HL-60 (cell line): ENCODE measurements at places on chromosomes 4 and X.

GRCh38 chr4:33060674-33061542 lies 2340.7 kb downstream of the PCDH7 start:
- peak; percentile 26 for DNase-seq

- no peak for DNase-seq
These were observed at the start of gene TSPAN6 for GRCh38 chrX:100636321-100636991. TSS of gene TSPAN6 (minus strand) at chrX:100636806. CDS start at chrX:100636694, 112 bp downstream.

DNA sequence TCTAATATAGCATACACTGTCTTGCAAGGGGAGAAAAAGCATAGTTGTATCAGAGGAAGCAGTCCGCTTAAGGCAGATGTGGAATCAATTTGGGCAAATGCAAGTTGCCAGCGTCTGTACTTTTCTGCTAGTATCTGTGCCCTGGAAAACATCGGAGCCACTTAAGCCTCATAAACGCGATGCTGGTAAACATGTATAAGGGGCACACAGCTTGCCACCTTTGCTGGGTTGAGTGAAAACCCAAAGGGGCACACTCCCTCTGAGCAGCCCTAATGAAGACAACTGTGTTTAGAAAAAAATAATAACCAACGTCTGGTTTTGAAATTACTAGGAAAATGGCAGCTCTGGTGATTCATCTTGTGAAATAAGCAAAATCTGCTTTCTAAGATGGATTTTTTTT lies 24.3 kb downstream of the SMIM20 start:
- DNase-seq, result no peak

GRCh38 chr4:186920483-186920882 lies 196.8 kb upstream of the FAT1 start:
- no peak for DNase-seq

DNA sequence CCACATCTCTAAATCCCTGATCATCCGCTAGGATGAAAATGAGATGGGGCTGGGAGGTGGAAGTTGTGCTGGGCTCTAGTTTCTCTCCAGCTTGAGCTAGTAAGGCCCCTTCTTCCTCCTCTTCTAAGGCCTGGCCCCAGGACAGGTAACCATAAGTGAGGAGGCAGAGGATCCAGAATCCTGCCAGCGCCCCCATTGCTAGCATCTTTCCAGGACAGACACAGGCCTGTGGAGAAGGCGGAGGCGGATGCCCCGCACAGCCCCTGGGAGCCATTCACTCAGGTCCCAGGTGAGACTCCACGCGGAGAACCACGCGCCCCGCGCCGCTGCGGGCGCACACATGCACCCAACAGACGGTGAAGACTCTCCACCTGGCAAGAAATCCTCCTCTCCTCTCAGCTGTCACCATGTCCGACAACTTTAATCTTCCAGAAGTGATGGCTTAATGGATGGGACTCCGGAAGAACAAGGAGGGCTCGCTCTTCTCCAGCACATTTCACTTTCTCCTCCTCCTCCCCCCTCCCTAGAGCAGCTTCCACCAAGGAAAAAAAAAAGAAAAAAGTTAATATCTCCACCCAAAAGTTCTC lies 793 bp downstream of the ARSJ start:
- DNase-seq, result no peak

- DNase-seq, result peak; percentile 7
These were observed 88.4 kb downstream of the ZXDA start for GRCh38 chrX:57821703-57822387.

DNA sequence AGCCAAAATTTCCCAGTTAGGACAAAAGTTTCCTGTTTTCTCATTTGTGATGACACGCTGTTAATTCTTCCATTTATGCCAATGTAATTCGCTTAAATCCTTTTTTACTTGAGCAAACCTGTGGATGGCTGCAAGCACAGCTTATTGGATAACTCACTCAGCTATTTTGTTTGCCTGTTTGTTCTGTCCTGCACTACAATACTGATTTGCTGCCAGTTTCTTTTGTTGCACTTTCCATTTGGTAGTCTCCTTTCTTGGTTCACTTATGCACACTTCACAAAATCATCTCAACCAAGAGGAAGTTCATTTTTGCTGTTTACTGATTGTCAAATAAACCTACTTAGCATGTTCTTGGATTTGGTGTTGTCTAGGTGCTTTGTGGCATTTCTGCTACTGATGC lies 40.3 kb downstream of the MFAP3L start:
- DNase-seq, result no peak

GRCh38 chrX:24759786-24760185 lies 66.1 kb downstream of the POLA1 start:
- no peak for DNase-seq

DNA sequence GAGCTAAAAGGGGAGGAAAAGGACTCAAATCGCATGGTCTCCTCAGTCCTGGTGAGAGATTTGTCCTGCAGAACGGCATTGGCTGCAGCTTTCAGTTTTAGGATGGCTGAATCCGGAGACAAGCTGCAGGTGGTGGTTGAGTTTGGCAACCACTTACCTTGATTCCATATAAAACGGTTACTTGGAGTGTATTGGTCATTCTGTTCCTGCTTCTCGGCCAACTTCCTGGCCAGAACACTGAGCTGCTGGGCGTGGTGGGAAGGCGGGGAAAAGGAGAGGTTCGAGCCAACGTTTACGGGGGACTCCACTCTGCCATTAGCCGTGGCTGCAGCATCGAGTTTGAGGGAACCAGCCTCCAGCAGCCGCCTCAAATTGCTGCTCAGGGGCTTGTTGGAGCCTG lies 36.1 kb downstream of the ZNF827 start:
- DNase-seq, result no peak

GRCh38 chr4:189185810-189186432 lies 754.8 kb upstream of the FRG1 start:
- no peak for DNase-seq

DNA sequence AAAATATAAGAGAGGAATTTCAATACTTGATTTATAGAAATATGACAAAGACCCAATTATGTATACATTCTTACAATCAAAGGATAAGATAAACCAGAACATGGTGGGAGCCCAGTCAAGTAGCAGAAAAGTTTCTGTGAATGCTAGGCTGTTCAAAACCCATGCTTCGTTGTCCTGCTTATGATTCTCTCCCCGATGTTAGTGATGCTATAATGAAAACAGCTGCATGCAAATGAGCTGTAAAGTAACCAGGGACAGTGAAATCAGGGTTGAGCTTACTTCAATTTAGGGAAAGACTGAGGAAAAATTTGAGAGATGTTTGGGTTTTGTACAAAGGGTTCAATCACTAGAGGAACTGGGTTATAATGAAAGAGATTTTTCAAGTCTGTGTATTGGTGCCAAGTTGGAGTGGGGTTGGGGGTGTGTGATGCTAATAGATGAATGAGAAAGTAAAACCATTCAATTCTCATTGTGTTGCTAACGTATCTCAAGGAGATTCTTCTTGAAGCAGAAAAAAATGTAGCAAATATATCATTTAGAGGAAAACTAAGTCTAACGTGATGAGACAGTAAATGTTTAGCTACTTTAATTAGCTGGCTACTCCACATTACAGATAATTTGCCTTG lies 59.3 kb upstream of the PPP1R2C start:
- no peak for DNase-seq

GRCh38 chrX:151167791-151168345 lies 8.5 kb upstream of the GPR50 start:
- DNase-seq, result peak; percentile 66

- no peak for DNase-seq
These were observed 55.7 kb downstream of the FAT4 start for GRCh38 chr4:125370478-125370877.

DNA sequence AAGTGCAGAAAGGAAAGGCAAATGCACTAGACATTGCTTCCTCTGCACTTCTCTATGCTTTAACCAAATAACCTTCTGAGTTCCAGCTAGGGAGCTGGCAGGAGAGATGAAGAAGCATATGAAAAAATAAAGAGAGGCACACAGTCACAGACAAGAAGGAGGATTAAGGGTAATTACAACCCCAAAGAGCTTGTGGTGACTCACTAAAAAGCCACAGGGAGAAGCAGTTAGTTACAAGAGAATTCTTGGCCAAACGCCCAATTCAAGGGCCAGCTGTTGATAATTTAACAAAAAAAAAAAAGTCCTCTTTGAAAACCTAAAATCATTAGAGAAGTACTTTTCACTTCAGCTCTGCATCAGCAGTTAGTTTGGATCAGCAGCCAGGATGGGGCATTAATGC lies 478.0 kb downstream of the KCNIP4 start:
- no peak for DNase-seq
